Cortex of kidney (tissue), 1 donor: ENCODE measurements at places on chromosomes 12 and 14.

- DNase-seq = no peak
These were observed 1.5 kb upstream of the GPX2 start for GRCh38 chr14:64944041-64944440.

- no peak for DNase-seq
These were observed 23.2 kb downstream of the ZFYVE1 start for GRCh38 chr14:73003681-73004080.

- DNase-seq = no peak
These were observed 270.3 kb upstream of the DAAM1 start for GRCh38 chr14:58918066-58918738.

- DNase-seq = no peak
These were observed 1.7 kb upstream of the DUSP6 start for GRCh38 chr12:89353823-89354611.

DNA sequence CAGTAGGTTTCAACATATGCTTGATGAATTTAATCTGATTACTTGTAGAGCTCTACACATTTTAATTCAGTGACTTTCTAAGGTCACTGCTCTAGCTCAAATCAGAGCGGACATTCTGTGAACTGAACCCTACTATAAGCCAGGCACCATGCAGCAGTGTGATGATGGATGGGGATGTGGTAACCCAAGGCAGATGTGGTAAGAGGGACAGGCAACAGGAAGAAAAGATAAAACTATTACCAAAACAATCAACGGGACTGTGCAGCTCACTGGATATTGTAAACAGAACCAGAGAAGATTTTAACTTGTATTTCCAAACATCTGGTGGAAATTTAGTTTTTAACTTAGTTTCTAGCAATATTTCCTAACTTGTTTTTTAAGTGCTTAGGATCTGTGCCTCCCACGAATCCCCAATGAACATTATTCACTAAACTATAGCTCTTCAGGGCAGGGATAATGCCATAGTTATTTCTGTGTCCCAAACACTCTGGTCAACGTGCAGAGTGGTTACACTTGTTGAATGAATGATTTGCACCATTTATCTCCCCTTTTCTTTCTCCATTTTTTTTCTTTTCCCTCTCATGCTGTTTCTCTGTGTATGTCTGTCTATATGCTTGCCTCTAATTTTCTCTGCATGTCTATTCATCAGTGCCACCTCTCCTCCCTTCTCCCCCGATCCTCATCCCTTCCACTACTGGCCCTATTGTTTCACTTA, 3.0 kb downstream of the ERO1A start:
- no peak for DNase-seq

GRCh38 chr12:4250691-4251090, 22.9 kb upstream of the CCND2 start:
- DNase-seq = no peak

GRCh38 chr12:92554158-92555073, 148.4 kb upstream of the PLEKHG7 start:
- DNase-seq = no peak

GRCh38 chr12:64826234-64826633, 1.8 kb downstream of the TBC1D30 start:
- DNase-seq = no peak

- DNase-seq = no peak
These were observed 146.1 kb upstream of the LRIG3 start for GRCh38 chr12:59066445-59066844.

DNA sequence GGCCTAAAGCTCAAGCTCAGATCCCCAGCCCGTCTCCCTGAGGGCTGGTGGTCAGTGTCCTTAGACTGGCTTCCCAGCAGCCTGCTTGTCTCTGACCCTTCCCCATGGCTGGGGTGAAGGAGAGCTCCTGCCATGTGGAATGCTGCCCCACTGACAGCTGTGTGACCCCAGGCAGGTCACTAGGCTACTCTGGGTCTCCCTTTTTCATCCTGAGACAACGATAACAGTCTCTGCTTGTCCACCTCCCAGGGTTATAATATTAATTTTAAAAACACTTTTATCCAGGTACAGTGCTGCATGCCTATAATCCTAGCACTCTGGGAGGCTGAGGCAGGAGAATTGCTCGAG, 47.3 kb downstream of the SYNE3 start:
- no peak for DNase-seq

DNA sequence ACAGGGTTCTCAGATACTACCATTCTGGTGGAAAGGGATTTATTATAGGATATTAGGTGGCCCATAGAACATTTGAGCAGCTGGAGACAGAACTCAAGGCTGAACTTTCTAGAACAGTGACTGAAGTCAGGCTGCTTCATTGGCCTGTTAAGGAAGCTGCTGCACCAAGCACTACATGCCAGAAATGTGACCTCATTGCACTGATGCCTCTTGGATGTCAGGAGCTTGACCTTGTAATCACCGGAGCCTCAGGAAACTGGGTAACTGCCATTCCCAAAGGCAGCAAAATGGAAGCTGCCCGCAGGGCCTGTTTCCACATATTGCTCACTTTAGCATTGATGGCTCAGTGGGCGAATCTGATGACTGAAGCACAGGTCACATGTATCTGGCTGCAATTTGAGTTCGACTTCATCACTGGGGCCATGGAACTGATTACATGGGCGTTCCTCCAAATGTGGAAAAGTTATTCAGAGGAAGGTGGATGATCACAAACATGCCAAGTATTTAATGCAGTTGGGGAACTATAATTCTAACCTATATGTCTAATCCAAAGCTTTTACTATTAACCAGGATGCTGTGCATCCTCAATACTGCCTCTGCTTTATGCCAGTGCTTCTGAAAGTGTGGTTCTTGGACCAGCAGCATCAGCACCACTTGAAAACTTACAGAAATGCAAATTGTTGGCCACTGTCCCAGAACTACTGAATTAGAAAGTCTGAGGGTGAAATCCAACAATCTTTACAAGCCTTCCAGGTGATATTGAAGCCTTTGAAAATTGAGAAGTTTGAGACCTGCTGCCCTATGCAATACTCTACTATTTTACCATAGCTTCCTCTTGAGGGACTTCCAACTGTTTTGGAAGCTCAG, 337.2 kb upstream of the NAV3 start:
- DNase-seq = no peak
